ENCODE measurements at places on chromosomes 6 and 20.

GRCh38 chr6:113936093-113936934 is 34.6 kb downstream of the HDAC2 start:
- DNase-seq = peak; percentile 62

GRCh38 chr6:29647927-29648642 is 8.8 kb upstream of the MOG start:
- peak; percentile 60 for DNase-seq

GRCh38 chr6:18561037-18561750 is 174.0 kb downstream of the RNF144B start:
- no peak for DNase-seq

DNA sequence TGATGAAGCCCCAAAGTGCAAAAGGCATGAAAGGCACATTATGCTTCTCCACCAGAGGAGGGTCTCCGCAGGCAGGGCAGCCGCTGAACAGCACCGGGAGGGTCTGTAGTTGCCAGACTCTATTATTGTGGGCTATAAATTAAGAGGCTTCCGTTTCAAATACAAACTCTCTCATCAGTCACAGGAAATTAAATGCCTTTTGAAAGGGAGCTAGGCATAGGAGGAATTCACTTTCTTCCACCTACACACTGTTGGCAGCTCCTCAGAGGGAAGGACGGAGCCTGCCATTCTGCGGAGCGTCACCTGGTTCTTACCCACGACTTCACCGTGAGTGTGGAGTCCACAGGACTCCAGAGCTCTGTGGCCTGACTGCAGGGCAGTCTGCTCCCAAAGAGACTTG is 140.8 kb upstream of the AGPAT4 start:
- DNase-seq = no peak

GRCh38 chr6:161649068-161649467 is 375.2 kb upstream of the AGPAT4 start:
- no peak for DNase-seq

- no peak for DNase-seq
These were observed 25.2 kb upstream of the SRSF6 start for GRCh38 chr20:43432498-43432897.

DNA sequence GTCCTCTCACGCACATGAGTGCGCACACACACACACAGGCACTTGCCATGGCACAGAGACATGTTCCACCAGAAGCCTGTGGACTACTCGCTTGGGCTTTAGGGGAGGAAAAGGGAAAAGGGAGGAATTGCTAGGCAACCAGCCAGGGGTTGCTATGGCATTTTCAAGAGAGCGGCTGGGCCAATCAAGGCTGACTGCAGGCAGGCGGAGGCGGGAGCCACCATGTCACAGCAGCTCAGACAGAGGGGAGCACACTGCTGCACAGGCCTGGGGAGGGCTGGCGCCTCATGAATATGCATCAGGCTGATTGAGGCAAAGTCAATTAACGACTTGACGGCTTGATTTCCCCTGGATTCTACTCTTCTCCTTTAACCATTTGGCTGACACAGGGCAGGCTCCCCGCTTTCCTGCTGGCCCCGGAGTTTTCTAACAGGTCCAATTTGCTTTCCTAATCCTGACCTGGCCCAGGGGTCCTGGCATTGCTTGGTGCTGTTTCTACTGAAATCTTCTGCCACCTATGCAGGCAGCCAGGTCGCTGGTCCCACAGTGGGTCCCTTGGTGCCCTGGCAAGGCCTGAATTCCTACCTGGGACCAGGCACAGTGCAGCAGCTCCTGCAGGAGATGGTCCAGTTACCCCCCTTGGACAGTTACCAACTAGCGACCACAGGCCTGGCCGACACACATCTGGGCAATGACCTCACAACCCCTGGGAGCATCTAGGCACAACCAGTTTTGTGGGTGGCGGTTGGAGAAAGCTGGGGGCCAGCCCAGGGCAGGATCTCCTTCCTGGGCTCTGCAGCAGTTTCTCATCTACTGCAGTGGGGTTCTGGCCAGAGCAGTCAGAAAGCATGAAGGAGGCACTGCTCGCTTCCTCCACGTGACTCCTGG is 52.1 kb downstream of the YTHDF1 start:
- DNase-seq = no peak

DNA sequence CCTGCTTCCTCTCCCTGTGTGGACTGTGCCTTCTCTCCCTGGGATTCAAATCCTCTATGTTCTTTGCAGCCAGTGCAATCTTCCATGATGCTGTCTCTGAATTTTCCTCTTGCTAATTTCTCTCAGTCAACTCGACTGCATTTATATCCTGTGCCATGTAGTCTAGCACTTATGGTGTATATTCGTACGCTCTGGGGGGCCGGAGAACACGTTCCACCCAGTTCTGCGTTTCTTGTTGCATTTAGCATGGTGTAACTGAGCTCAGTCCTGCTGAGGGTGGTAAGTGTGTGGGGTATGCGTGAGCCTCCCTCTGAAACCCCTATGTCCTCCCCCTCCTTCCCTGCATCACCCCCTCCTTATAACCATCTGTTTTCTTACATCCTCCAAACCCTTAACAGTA is 42.0 kb downstream of the ADTRP start:
- DNase-seq = no peak

DNA sequence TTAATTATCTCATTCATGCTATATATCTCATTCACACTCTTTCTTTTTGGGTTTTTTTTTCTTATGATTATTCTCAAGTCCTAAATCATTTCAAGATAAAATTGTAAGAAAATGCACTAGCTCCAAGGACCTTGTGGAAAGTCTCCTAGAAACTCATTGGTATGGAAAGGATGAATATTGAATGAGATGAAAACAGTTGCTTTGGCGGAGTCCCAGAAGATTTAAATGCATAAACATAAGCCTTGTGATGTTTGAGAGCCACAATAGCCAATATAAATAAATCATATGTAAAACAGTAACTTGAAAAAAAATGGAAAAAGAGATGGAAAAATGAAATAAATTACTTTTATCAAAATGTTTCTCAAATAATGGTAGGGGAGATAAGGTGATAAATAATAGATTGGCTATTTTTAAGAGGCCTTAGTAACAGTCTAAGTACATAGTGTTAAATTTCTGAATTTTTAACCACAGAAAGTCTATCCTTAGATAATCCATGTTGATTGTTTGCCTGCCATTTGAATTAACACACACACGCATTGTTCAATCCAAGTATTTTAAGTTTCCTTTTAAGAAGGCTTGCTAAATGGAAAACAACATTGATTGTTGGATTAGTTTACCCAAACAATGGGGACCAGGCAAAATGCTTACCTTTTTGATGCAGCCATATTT is 81.1 kb upstream of the CD2AP start:
- no peak for DNase-seq

- no peak for DNase-seq
These were observed 137.9 kb upstream of the THBS2 start for GRCh38 chr6:169391473-169392071.

DNA sequence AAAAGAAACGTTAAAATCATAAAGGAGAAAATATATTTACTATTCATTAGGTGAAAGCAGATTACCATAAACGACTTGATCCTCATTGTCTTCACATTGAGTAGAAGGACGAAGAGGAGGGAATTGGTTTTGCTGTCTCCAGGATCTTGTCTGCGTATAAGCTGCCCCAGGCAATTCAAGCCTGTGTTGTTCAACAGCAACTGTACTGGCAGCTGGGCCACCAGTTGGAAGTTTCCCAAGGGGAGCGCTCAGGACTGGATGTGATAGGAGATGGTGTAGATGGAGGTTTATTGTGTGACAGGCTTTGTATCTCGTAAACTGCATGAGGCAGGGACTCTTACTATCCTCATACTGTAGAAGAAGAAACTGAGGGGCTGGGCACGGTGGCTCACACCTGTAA is 3.9 kb upstream of the FANCE start:
- DNase-seq = no peak

Data from NCI-H345 (cell line).